Esophagus squamous epithelium (tissue), 5 donors: ENCODE measurements at places on chromosomes 16 and 17.

- no peak for DNase-seq
These were observed 58.8 kb downstream of the CEP95 start for GRCh38 chr17:64565563-64565962.

DNA sequence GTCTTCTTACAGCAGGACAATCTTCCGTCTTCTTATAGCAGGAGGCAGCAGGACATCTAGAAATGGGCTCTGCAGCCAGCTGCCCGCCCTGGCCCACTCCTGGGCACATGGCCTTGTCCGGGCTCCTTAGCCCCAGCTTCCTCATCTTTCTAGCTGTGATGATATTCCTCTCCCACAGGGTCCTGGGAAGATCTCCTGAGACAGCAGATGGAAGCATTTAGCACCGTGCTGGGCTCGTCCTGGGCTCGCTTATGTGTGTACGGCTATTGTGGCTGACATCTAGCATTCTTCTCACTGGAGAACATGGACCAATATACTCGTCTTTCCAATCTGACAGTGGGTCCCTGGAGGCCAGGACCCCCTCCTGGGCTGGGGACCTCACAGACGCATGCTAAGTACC is 48.5 kb downstream of the TIMM22 start:
- no peak for DNase-seq

DNA sequence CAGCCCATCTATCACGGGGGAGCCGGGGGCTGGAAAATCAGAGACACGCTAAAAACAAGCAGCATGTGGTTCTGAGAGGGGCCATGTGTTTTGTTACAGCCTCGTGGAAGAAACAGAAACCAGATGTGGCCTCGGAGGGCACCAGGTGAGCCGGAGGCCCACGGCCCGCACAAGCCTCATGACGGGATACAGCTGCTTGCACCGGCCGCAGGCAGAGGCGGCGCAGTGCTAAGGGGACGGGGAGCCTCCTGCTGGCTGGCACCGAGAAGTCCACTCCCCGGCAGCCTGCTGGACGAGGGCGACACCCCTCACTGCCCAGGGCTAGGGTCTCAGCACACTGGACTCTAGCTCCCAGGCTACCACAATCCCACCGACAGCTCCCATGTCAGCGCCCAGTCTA is 19.2 kb downstream of the NDUFAF8 start:
- DNase-seq = no peak

- no peak for DNase-seq
These were observed 18.8 kb downstream of the CACNG1 start for GRCh38 chr17:67063141-67063540.

- no peak for DNase-seq
These were observed 116.5 kb downstream of the ZNF423 start for GRCh38 chr16:49739381-49739780.

- no peak for DNase-seq
These were observed 2.5 kb downstream of the NFATC3 start for GRCh38 chr16:68087688-68088087.

GRCh38 chr16:17371299-17371698 is 99.5 kb downstream of the XYLT1 start:
- no peak for DNase-seq
